DMS153 (cell line): ENCODE measurements at places on chromosomes 16 and 17.

DNA sequence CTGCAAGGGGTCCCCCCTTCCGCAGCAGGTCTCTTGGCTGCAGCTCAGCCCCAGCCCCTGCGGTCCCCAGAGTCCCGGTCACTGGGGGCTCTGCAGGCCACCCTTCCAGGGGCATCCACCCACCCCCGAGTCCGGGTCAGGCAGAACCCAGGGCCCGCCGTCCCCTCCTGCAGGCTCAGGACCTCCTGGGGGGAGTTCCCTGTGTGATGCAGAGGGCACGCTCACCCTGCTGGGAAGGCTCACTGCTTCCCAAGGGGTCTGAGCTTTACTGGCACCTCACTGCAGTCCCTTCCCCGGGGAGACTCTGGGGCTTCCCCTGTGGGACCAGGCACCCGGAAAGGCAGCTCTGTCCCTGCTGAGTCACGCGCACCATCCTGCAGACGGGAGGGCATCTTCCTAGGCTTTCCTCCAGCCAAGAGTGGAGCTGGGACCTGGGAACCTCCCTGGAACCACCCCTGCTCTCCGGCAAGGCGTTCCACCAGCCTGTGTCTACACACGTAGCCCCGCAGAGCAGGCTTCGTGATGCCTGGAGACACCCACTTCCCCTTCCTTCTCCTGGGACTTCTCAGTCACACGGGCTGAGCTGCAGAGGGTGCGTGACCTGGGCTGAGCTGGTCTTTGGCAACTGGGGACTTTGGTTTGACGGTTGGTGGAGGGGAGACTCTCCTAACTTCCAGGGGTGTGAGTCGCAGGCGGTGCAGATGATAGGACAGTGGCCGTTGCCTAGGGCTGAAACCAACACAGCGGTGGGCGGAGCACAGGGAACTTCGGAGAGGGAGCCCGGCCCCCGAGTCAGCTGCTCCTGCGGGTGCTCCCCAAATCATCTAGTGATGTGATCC, 23.4 kb downstream of the SLC25A10 start:
- DNase-seq: peak; percentile 42

DNA sequence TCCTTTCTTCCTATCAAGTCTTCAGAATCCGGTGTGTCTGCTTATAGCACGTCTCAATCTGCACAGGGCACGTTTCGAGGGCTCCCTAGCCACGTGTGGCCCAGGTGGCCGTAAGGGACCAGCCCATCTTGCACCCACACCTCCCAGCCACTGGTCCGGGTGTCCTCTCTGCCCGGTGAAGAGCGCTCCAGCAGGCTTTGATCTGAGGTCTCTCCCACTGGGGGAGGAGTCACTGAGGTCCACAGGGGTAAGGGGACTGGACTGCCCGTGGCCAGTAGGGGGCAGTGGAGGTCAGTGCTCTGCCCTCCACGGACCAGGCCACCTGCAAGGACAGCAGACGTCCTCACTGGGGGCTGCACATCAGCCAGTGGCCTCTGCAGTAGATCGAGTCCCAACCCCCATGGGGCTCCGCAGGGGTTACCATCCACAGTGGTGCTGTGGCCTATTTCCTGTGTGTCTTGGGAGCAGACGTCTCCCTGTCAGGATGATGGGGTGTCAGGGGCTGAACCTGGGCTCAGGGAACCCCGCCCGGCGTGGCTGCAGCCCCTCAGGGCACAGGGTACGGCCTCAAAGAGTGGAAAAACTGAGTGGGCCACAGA, 204.1 kb upstream of the CIBAR2 start:
- DNase-seq: no peak

DNA sequence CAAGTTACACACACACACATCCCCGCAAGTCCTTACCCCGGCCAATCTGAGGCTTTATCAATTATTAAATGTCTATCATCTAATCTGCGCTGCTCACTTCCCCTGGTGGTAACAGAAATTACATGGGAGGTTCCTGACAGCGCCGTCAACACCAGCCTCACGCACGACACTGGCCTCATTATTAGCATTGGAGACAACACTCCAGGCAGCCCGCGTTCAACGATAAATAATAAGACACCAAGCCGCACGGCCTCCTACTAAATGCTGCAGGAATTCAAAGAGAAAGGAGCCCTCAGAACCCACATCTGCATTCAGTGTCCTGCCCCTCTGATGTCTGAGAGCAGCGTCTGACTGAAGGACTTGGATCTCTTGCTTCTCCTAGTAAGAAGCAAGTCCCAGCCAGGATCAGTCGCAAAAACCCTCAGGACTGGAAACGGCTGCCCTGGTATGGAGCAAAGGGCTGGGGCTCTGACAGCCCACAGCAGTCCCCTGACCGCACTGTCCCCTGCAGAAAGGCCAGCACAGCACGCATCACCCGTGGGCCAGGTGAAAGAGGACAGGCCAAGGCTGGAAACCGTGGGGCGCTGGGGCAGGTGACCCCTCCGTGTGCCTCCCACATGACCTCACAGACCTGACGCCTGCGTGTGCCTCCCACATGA, 7.6 kb upstream of the RPH3AL start:
- no peak for DNase-seq

GRCh38 chr17:82177761-82178498, 34.7 kb downstream of the CCDC57 start:
- no peak for DNase-seq

DNA sequence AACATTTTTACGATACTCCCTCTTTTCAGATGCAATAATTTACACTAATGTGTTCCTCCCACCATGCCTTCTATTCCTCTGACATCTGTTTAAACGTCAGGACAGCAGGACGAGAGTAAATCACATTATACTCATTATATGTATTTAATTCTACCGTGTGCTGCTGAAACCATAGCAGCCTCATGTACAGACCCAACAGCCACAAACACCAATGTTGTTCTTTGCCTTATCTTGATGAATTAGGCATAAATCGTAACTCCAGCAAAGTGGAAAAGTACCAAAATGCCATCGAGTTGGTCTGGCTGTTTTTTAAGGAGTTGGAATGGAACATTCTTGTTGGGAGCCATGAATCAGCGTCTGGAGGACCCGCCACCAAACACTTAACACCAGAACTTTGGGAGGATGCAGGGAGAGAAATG, 82.9 kb upstream of the FOXF1 start:
- DNase-seq: no peak

GRCh38 chr16:73383195-73383987, 335.5 kb upstream of the ZFHX3 start:
- no peak for DNase-seq

DNA sequence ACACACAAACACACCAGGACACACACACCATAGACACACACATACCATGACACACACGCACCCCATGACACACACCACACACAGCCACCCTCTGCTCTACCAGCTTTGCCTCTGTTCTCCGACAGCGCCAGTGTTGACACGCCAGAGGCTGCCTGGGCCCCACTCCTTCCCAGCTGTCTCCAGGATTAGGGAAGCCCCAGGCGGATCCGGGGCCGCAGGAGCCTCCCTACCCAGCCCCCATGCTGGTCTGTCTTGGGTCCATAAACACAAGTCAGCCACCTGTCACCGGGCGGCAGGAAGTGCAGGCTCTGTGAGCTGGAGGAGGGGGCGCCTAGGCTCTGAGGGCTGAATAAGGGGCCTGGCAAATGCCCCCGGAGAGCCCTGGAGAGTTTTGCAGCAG, 10.5 kb downstream of the TBC1D16 start:
- peak; percentile 64 for DNase-seq

GRCh38 chr16:27446721-27447120, 44.7 kb downstream of the IL21R start:
- DNase-seq: no peak

GRCh38 chr17:14116263-14117024, 47.1 kb downstream of the COX10 start:
- DNase-seq: no peak

GRCh38 chr17:43820759-43821158, 12.2 kb downstream of the MPP3 start:
- no peak for DNase-seq

DNA sequence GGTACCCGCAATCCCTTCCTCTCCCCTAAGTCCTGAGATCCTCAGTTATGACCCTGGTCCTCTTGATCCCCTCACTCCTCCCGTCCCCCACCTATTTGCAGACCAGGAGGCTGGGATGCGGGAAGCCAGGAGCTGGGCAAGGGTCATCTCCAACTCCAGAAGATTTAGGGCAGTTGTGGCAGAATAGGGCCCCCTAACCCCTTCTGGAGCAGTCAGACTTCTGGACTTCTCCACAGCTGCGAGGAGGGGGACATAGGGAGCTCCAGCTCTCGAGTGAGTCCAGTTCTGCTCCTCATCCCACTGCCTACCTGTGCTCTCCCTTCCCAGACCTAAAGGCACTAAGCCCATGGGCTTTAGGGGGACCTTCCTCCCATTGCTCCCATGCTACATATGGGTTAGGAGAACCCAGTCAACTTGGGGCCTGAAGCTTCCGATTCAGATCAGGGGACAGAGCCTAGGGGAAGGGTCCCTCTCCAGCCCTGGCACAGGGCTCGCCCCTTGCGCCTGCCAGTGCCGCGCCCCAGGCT, 1.3 kb downstream of the WNK4 start:
- DNase-seq: no peak

GRCh38 chr16:1159325-1159972, 6.5 kb downstream of the CACNA1H start:
- peak; percentile 33 for DNase-seq

DNA sequence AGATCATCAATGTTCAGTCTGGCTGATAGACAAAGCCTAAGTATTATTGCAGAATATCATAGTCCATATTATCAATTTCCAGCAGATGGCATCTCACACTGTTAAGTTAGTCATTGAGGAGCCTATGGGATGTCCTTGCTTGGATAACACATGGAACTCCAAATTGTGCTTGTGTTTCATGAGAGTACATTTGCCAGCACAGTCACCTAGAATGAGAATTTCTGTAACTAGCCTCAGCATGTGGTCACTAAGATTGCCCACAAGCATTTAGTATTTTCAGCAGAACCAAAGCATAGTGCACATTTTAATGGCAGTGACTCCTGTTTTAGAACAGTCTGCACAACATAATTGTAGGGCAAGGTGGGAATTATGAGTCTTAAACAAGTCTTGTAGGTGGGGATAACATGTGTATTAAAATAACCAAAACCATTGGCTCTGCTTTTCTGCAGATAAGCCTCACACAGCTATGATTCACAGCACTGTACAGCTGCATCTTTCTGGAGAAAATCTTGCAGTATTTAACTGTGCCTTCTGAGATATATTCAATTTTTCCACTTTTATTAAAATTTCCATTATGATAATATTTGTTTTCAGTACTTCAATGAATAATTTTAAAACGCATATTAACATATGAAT, 882.8 kb upstream of the SOX9 start:
- DNase-seq: peak; percentile 61

- DNase-seq: no peak
Observed at GRCh38 chr16:46900455-46901235, 16.5 kb downstream of the GPT2 start.

GRCh38 chr17:8338753-8339140, 893 bp upstream of the ODF4 start:
- no peak for DNase-seq

- no peak for DNase-seq
Observed at GRCh38 chr17:37698132-37698910, 46.5 kb downstream of the HNF1B start.

- DNase-seq: no peak
Observed at GRCh38 chr16:73025856-73026210, 22.1 kb downstream of the ZFHX3 start.

- DNase-seq: no peak
Observed at GRCh38 chr17:78995761-78996451, 13.7 kb downstream of the CANT1 start.

DNA sequence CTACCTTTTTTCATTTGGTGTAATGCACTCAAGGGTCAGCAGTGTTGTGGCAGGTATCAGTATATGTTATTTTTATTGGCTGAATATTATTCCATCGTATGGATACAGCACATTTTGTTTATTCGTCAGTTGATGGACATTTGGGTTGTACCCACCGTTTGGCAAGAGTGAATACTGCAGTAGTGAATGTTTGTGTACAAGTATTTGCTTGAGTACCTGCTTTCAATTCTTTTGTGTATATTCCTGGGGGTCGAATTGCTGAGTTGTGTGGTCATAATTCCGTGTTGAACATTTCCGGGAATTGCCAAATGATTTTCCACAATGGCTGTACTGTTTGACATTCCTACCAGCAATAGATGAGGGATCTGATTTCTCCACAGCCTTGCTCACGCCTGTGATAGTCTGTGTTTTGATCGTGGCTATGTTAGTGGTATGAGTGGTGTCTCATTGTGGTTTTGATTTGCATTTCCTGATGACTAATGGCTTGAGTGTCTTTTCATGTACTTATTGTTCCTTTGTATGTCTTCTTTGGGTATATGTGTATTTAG, 108.4 kb downstream of the OR1D5 start:
- DNase-seq: peak; percentile 40

DNA sequence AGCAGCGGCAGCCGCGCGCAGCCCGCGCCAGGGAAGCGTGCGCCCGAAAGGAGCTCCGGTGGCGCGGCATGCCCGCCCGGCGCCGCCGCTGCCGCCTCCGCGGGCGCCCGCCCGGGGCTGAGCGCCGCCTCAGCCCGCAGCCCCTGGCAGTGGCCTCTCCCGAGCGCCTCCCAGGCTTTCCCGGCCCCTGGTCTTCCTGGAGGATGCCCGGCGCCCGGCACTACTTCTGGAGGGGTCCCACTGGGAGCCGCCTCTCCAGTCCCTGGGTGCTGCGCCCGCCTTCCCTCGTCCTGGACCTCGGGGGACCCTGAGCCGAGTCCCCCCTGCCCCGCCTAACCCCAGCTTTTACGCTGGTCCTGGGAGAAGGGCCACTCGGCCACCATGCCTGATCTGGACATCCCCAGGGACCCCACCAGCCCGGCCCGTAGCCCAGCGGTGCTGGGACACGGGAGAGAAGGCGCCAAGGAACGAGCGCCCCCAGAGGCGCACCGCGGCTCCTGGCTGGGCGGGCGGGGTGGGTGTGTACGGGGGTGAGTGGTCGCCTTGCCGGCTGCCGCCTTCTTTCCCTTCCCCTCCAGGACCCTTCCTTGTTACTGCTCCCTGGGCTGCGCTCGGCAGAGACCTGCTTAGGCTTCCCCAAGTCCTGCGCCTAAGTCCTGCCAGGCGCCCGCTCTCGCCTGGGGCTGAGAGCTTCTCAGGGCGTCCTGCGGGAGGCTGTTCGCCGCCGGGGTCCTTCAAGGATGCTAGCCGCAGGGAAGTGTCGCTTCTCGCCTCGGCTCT, 704 bp downstream of the ASIC2 start:
- DNase-seq: no peak

- no peak for DNase-seq
Observed at GRCh38 chr16:89248196-89248982, 30.9 kb downstream of the ZNF778 start.

DNA sequence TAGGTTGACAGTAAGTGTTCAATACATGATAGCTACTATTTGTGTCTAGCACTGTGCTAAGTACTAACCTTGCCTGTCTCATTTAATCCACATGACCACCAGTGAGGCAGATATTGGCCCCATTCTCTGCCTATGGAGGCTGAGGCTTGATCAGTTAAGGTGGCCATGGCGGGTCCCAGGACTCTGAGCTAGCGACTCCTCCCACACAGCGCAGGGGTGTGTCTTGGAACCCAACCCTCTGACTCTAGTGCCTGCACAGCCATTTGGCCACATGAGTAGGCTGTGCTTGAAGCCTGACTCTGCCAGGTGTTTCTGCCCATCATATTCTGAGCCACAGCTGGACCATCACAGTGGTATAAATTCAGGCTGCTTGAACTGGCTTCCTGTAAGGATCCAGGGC, 6.4 kb downstream of the NHERF1 start:
- DNase-seq: no peak
